Stimulated activated effector memory CD8-positive, alpha-beta T cell treated with anti-CD3 and anti-CD28 coated beads, Interleukin-12 subunit alpha, Interleukin-12 subunit beta, amount 100 ng/mL, for 72 hours (primary cell): ENCODE measurements at places on chromosomes 12 and 14.

DNA sequence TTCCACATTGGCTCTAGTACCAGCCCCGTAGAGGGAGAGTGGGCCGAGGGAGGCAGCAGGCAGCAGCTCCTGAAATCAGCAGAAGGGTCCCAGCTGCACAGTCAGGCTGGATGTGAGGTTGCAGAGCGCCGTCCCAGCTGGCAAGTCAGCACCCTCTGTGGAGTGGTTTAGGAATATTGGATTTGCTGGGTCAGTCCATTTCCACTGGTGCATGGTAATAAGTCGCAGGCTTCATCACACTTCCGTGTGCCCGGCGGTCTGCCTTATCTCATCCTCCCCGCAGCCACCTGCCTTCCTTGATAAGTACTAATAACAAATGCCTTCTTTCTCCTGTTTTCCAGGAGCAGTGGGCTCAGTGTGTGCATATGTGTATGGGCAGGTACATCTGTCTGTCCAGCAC, 112.9 kb downstream of the TSPAN9 start:
- DNase-seq, result no peak

DNA sequence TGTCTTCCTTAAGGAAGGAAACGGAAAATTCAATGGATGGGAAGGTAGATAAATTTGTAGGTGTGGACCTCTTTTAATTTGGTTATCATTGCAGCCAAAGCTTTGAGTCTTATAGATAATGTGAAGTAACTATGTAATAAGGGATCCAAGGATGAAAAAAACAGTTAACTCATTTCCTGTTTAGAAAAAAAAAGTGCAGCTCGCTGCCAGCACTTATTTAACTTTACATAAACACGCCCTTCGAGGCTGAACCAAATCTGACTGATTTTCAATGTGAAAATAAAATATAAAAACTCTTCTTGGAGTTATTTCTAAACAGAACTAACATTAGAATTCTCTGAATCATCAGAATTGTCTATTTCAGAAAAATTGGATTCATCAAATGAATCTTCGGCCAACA, 7.0 kb downstream of the NUBPL start:
- DNase-seq, result no peak

- no peak for DNase-seq
Observed at GRCh38 chr12:57089271-57090245, 644 bp downstream of the NAB2 start.

GRCh38 chr12:44155358-44155757, 319.5 kb downstream of the TMEM117 start:
- DNase-seq, result no peak

GRCh38 chr14:34059037-34059924, 108.4 kb upstream of the EGLN3 start:
- no peak for DNase-seq

DNA sequence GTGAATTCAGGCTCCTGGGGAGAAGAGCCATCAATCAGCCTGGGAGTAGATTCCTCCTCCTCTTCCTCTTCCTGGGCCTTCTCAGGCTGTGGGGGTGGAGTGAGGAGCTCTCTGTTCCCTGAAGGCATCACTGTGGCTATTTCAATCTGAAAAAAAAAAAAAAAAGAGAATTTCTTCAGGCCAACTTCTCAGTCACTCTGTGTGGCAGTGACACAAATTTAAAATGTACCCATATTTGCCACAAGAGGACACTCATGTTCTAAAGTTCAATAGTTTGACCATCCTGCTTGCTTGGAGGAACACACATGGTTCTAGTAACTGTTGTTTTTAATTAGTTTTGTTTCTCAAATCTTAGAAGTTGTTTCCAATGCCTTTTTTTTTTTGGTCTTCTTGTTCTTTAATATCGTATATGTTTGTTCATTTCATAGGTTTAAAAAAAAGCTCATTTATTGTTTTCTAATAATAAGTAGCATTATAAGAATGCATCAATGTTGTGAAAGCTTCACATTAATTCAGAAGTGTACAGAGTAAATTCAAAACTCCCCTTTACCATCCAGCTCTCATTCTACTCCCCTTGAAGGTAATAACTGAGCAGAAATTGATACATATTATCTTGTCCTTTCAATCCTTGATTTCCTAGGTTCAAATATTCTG, 23.3 kb upstream of the CCER1 start:
- DNase-seq, result no peak

DNA sequence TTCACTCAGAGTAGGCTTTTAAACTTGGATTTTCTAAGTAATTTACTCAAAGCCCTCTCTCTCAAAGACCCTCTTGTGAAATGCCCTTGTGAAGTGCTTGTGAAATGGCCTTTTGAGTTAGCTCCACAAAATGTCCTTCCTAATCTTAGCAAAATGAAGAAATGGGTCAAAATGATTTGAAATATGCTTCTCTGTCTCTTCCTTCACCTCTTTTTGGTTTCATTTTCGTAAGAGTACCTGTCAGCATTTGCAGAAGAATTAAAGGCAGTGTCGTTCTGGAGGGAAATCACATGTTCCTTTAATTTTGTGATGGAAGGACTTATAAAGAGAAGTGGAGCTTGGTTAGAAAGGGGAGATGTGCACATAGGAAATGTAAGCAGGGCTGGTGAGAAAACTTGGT, 93.7 kb downstream of the HMGA2 start:
- DNase-seq, result no peak

- DNase-seq, result no peak
Observed at GRCh38 chr12:49619286-49619685, 4.1 kb upstream of the PRPF40B start.

DNA sequence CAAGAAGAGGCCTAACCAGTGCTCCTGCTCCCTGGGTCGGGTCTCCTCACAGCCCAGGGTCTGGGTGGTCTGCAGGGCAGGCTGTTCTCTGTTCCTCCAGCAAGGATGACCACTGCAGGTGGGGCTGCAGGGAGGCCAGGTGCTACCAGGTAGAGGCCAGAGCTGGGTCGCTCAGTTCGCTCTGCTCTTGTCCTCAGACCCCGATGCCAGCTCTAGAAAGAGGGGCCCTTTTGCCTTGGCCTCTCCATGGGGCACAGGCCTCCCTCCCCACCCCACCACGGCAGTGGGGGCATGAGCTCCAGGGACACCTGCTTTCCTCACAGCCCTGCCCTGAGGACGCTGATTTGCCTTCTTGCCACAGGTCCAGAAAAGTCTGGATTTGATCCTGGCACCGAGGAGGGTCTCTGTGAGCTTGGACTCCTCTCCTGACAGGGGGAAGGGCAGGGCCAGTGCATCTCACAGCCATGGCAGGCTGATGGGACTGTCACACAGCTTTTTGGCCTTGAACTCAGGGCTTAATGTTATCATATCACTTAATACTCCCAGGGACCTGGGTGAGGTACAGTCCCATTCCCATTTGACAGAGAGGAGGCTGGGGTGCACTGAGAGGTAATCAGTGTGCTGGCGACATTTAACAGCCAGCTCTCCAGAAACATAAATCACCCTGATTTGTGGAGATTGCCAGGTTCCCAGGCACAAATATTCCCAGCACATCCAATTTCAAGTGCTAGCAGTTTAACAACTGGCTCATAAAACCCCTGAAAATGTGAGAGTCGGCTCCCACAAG, 273.0 kb upstream of the SFSWAP start:
- no peak for DNase-seq

DNA sequence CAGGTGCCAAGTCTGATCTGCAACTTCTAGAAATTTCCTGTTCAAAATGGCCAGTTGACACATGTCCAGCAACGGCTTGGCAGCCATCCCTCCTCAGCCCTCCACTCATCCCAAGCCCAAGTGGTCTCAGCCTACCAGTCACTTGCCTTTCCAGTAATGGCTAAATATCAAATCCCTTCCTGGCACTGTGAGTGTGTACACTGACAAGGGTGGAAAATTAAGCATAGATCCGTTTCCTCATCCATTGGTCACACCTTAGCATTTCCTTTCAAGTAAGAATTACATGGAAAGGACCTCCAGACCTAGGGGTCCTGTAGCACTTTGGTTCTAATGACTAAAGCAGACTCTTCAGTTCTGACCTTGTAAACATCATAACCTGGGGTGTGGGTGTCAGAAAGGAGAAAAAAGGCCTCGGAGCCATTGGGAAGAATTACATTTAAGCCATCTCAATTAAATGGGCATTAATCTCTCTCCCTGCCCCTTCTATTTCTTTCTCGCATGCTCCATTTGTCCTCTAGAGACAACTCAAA, 15.4 kb downstream of the LLPH start:
- no peak for DNase-seq

GRCh38 chr12:31620311-31620710, 29.4 kb upstream of the DENND5B start:
- no peak for DNase-seq

- DNase-seq, result no peak
Observed at GRCh38 chr14:71181215-71182003, 274.1 kb downstream of the PCNX1 start.

DNA sequence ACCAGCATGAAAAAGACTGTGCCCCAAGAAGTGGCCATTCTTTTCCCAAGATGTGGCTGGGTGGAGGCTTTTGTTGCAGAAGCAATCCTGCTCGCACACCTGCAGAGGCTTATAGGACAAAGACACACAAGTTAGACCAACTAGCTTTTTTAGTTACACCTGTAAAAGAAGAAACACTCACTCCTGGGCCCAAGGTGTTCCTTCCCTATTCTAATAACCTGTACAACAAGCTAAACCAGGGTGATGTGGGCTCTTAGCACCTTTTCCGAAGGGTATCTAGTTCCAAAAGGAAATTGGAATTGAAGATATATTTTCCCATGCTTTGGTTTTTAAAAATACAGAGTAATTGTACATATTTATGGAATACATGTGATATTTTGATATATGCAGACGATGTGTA, 31.0 kb downstream of the ENTPD5 start:
- DNase-seq, result no peak

- no peak for DNase-seq
Observed at GRCh38 chr12:129550353-129550752, 353.5 kb downstream of the TMEM132D start.

GRCh38 chr12:114799574-114800487, 115.9 kb upstream of the TBX3 start:
- DNase-seq, result no peak

DNA sequence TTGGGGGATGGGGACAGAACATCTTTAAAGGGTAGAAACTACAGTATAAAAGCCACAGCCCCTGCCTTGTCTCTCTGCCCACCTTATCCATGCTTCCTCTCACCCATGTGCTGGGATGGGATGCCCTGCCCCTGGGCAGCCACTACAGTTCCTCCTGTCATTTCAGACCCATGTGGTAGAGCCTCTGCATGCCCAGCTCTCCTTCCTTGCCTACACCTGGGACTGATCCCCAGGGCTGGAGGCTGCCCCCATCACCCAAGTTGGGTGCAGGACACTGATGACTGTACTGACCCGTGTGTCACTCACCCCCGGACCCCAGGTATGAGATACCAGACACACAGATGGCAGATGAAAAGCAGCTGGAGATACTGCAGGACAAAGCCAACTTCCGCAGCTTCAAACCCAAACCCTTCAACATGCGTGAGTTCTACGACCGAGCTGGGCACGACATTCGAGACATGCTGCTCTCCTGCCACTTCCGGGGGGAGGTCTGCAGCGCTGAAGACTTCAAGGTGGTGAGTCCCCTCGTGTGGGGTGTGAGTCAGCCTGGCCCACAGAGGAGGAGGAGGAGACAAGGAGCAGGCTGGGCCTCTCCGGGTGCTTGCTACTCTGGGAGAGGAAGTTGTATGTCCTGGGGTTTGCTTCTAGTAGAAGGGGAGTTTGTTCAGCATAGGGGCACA, 2.2 kb downstream of the ASIC1 start:
- no peak for DNase-seq

DNA sequence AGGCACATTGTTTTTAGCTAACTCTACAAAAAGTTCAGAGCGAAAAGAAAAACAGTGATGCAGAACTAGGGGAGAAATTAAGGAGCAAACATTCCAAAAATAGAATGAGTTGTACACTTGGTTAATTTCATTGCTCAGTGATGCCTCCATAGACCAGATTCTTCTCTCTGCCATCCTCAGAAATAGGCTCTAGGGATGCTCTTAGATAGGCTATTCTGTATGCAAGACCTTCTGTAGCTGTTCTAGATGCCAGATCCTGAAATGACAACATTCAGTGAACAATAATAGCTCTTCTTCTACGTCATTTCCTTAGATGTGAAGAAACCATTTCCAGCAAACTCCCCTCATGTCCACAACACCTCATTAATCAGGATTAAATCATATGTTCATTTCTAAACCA, 466.3 kb downstream of the DIO2 start:
- DNase-seq, result no peak

DNA sequence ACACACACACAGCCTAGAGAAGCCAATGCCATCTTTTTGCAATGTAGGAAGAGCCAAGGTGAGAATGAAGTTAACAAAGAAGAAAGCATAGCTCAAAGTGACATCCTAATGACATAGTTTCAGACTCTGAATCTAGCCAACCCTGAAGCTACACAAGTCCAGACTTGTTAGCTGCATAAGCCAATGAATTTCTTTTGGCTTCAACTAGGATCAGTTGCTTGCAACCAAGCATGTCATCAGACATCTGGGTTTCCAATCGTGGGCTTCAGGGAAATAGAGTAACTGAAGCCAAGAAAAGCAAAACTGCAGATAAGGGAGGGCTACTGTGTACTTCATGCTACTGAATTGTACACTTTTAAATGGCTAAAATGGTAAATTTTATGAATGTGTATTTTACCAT, 4.4 kb upstream of the GPHN start:
- DNase-seq, result no peak

DNA sequence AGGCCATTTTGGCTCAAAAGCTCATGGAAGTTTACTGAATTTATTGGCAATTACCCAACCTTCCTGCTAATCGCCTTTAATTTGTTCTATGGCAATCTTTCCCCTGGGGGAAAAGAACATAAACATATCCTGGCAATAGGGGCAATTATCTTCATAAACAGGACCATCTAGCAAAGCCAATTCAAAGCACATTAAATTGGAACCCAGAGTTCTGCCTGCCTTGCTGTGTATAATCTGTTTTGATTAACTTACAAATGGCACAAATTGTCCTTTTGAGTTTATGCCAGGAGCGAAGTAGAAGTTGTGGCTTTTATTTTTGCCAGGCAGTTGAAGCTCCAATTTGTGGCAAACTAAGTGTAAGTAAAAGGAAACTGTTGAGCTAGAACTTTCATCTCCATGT, 68.6 kb downstream of the C12orf50 start:
- no peak for DNase-seq

- no peak for DNase-seq
Observed at GRCh38 chr12:113083863-113084435, 27.4 kb downstream of the DTX1 start.

DNA sequence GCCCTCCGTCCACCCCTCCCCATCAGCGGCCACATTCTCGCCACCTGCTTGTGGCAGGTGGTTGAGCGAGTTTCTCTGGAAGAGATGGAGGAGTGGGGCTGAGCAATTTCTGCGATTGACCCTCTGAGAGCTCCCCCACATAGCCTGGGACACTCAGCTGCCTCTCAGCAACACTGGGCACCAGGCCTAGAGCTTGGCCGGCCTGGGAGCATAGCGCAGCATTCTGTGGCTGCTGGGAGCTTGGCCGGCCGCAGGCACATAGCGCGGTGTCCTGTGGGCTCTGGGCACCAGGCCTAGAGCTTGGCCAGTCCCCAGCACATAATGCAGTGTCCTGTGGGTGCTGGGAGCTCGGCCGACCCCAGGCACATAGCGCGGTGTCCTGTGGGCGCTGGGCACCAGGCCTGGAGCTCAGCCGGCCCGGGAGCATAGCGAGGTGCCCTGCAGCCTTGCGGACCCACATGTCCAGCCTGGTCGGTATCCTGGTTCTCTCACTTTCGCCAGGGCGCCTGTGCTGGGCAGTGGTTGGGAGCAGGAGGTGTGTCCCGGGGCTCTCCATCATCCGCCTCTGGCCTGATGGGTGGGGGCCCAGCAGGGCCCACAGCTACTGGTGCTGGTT, 43.8 kb downstream of the LRCOL1 start:
- DNase-seq, result no peak

GRCh38 chr14:75430116-75430515, 2.3 kb downstream of the JDP2 start:
- no peak for DNase-seq

GRCh38 chr12:122190842-122191668, 8.1 kb downstream of the LRRC43 start:
- DNase-seq, result peak; percentile 90
